ENCODE measurements at places on chromosomes 16 and 17.

GRCh38 chr16:57588831-57589230 lies 39.6 kb upstream of the ADGRG1 start:
- DNase-seq = no peak

DNA sequence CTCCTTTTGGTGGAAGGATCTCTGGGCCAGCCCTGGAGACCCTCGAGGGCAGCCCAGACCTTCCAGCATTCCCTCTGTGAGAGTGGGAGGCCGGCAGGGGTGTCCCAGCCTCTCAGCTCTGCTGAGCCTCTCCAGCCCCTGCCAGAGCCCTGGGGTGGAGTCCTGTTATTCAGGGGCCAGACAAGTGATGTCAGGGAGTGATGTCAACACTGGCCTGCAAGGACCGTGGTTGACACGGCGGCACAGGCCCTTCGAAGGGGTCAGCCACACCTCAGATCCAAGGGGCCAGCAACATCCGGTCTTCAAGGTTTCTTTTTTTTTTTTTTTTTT lies 231.2 kb downstream of the KATNIP start:
- no peak for DNase-seq

GRCh38 chr16:79835194-79835593 lies 234.7 kb upstream of the MAF start:
- no peak for DNase-seq

DNA sequence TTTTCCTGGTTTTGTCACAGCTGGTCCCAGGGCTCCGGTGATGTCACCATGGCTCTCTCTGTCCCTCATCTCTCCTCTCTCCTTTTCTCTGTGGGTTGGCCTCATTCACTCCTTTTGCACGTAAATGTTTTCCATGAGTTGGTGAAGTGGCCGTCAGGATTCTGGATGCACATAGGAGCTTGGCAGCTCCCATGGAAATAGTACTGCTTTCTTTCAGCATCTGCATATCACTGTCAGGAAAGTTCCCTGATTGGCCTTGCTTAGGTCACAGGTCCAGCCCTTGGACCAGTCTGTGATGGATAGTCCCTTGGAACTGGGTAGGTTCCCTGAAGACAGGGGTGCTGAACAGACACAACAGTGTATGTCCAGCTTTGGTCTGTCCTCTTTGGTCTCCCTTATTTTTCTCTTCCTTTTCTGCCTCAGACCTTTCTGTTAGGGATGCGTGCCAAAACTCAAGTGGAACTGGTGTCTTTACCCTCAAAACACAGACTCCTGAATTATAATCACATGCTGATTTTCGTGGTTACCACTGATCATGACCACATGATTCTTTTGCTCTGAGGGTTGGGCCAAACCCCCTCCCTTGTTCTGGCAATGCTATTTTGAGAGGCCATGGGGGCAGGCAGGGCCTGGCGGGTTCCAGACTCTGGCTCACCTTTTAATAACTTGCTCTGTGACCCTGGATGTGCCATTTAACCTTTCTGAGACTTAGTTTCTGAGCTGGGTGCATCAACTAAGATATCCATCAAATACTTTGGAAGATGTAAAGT lies 99.0 kb downstream of the MSI2 start:
- DNase-seq = no peak

DNA sequence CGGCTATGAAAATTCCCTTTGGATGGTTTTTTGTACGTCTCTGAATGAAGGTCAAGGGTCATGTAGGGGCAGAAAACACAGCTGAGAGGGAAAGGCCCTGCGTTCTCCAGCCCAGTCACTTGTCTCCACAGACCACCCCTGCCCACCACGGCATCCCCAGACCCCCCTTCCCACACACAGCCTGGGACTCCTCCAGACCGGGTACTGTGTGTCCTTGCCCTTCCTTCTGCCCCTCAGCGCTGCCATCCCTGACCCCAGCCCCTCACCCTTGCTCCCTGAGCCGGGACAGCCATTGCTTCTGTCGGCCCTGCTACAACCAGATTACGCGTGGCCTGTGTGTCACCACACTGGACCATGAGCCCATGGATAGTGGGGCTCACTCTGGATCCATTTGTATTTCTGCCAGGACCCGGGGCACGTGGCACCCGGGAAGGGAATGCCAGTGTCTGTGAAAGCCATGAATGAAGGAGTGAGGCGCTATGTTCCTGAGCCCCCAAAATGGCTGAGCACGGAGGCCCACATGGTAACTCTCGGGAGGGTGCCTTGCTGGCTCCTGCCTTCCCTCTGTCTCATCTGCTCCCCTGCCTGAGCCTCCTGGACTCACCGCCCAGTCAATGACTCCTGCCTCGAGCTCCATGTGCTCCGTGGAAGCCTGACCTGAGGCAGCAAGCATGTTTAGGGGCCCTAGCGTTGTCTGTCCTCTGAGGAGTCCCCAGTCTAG lies 139.1 kb upstream of the FOXF1 start:
- DNase-seq = no peak

DNA sequence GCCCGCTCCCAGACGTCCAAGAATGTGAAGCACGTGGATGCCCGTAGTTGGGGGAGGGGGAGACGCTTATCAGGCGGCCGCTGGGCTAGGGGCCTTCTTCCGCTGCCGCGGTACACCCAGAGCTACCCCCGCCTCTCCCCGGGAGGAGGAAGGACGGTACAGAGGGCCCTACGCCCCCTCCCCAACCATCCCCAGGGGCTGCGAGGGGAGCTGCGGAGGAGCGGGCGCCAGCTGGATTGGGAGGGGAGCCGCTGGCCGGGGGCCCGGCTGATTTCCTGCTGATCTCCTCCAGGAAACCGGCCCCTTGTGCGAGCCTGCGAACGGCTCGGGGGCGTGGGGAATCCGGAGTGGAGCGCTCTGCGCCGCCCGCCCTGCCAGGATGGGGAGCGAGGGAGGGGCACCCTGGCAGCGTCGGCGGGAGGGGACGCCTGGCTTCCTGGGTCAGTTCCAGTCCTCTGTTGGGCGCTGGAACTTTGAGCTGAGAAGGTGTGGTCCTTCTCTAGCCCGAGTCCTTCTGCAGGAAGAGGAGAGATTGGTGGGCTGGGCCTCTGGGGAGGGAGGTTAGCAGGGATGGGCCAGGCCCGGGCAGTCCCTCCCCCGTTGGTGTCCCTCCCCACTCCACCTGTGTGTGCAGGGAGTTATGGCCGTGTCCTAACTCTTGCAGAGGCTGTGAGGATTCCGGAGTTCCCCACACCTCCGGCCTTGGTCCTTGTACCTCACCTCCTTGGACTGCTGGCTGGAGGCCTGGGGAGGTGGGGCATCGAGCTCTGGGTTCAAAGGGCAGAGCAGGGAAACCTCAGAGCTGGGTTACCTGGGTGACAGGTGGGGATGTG lies 19.2 kb downstream of the GJD3 start:
- DNase-seq = no peak

DNA sequence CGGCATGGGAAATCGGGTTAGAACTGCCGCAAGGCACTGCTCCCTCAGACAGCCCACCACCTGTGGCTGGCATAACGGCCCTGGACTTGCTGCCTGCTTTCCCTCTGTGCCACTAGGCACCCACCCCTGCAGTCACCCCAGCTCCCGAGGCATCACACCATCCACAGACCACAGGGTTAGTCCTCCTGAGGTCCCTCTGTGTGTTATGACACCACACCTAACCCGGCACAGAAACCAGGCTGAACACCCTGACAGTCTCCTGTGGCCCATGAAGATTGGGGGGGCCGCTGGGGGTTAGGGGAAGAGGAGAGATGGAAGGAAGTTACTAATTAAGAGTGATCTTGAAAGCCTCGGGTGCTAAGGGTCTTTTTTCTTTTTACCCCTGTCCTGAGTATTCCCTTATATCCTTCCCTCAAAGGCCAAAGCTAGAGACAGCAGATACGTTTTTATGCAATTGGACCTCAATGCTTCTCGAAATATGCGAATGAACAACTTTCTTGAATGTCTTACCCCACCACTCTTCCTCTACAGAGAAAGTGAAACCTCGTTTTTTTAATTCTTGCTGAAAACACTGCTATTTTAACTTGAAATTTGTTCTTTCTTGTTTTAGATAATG lies 7.0 kb downstream of the CYTH1 start:
- no peak for DNase-seq

- no peak for DNase-seq
Observed at GRCh38 chr17:58189436-58190146, 2.9 kb upstream of the EPX start.

DNA sequence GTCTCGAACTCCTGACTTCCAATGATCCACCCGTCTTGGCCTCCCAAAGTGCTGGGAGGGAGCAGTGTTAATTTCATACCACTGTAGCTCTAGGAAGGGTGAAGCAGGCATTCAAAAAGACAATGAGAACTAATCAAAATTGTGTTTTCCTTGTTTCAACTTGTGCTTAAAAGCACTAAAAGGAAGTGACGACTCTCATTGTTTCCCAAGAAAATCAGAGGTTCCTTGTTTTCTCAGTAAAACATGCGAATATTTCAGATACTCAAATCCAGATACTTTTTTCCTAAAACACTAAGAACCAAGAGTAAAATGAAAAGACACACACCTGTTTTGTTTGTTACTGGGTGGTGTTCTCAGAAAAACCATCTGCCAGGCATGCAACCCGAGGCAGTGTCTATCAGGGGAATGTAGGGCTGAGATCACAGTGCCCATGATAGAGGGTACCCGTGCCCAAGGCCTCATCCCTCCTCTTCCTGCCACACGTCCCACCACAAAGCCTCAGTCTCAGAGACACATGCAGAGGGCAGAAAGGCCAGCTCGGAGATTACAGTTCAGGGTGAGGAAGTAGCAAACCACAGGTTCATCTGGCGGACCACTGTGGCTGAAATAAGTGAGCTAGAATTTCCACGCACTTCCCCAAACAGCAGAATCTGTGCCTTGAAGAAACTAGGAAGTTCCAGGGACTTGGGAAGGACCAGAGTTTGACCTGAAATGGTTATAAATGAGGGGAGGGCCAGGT lies 33.7 kb downstream of the GINS3 start:
- no peak for DNase-seq

DNA sequence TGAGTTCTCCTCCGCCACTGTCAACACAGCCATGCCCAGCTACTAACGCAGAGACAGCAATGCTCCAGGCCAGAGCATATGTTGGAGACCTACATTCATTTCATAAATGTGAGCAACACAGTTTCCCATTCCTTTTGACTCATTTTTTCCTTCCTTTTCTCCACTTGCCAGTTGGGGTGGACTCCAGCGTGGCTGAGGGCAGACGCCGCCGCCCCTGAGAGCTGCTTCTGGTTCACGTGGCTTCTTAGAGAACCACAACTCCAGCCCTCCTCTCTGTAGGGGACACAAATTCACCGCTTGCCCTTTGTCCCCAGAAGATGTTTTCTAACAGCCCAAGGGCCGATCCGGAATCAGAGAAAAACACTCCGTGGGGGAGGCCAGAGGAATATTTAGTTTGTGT lies 45.8 kb upstream of the ZCCHC14 start:
- no peak for DNase-seq

DNA sequence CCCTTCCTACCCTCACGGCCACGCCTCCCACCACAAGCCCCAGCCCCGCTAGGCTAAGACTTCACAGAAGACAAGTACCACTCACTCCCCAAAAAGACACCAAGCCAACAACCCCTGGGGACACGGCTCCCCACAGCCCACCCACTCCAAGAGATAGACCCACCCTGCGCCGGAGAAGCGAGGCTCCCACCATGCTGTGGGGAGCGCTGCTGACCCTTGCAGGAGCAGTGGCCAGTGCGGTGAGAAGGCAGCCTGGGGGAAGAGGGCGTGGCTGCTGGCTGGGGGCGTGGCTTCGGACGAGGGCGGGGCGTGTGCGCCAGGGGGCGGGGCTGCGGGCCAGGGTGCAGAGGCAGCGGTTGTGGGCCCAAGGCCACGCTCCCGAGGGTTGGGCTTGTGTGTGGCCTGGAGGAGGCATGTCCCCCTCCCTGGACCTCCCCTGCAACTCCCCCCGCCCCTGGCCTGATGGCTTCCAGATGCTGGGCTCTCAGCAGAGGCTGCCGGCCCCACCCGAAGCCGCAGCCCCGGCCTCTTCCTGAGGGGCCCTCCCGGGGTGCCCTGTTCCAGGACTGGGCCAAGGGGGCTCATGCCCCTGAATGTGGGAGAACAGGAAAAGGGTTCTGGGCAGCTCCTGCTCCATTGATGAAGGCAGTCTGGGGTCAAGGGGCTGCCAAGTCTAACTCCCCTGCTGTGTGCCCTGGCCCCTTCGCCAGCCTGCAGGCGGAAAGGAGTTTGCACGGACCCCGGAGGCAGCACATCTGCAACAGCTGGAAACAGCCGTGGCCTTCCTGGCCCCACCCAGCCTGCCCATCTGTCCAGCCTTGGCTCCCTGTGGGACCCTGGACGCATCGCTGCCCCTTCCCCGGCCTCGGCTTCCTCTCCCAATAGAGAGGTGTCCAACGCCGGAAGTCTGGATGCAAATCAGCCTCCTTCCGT lies 9.1 kb downstream of the TFAP4 start:
- no peak for DNase-seq

Data from NCI-H2081 treated with DMSO at 0.1 percent for 48 hours (cell line).